Mesothelial cell of epicardium (in vitro differentiated cells): ENCODE measurements at places on chromosomes 12 and 14. TPM values are rescaled to one million over a fixed set of nuclear protein-coding genes. Genes with fewer than 3 reads are reported as not detected.

- no peak overlapping the region for H3K27ac ChIP-seq
- no peak for DNase-seq
- H3K27me3 ChIP-seq = peaks cover 89% of the 10 kb centered on the region
- H3K4me1 ChIP-seq = peaks cover 6% of the 10 kb centered on the region
- no peaks in the 10 kb centered on the region for H3K36me3 ChIP-seq
These were observed 236.4 kb downstream of the VRK1 start for GRCh38 chr14:97033556-97034081.

DNA sequence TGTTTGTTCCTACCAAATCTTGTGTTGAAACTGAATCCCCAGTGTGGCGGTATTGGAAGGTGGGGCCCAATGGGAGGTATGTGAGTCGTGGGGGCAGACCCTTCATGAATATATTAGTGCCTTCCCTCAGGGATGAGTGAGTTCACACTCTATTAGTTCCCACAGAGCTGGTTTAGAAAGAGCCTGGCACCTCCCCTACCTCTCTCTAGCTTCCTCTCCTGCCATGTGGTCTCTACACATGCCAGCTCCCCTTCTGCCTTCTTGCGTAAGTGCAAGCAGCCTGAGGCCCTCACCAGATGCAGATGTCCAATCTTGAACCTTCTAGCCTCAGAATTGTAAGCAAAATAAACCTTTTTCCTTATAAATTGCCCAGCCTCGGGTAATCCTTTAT is 105.8 kb downstream of the SPTSSA start:
- H3K36me3 ChIP-seq = no peaks in the 10 kb centered on the region
- no peaks in the 10 kb centered on the region for H3K27me3 ChIP-seq
- peaks cover 11% of the 10 kb centered on the region for H3K4me1 ChIP-seq
- H3K27ac ChIP-seq = no peak overlapping the region
- H3K4me3 ChIP-seq = no peak overlapping the region

- DNase-seq = no peak
- H3K4me1 ChIP-seq = peaks cover 2% of the 10 kb centered on the region
- no peak overlapping the region for H3K27ac ChIP-seq
- no peaks in the 10 kb centered on the region for H3K36me3 ChIP-seq
These were observed 57.5 kb upstream of the TMEM263 start for GRCh38 chr12:106897981-106898901.

- H3K27me3 ChIP-seq = peaks cover 10% of the 10 kb centered on the region
- H3K4me1 ChIP-seq = peaks cover 14% of the 10 kb centered on the region
- H3K4me3 ChIP-seq = no peak overlapping the region
- H3K36me3 ChIP-seq = no peaks in the 10 kb centered on the region
These were observed 120.7 kb upstream of the PWP1 start for GRCh38 chr12:107564946-107565345.

ENDOU gene
- total RNA-seq = 0.11 to 0.51 TPM (median 0.29 TPM) in 3 replicates
